ENCODE measurements at places on chromosomes 3 and 15. TPM values are rescaled to one million over a fixed set of nuclear protein-coding genes. Genes with fewer than 3 reads are reported as not detected.

Gene RHO
- not detected for total RNA-seq

- H3K36me3 ChIP-seq: no peaks in the 10 kb centered on the region
- H3K4me1 ChIP-seq: peaks cover 7% of the 10 kb centered on the region
- H3K4me3 ChIP-seq: no peak overlapping the region
- H3K27me3 ChIP-seq: no peaks in the 10 kb centered on the region
- no peak overlapping the region for H3K27ac ChIP-seq
These were observed 101.2 kb downstream of the CD47 start for GRCh38 chr3:107989661-107990060.

GRCh38 chr3:5583920-5584319 lies 396.4 kb downstream of the EDEM1 start:
- H3K27ac ChIP-seq: no peak overlapping the region
- no peaks in the 10 kb centered on the region for H3K4me1 ChIP-seq
- no peaks in the 10 kb centered on the region for H3K36me3 ChIP-seq
- DNase-seq: no peak

DNA sequence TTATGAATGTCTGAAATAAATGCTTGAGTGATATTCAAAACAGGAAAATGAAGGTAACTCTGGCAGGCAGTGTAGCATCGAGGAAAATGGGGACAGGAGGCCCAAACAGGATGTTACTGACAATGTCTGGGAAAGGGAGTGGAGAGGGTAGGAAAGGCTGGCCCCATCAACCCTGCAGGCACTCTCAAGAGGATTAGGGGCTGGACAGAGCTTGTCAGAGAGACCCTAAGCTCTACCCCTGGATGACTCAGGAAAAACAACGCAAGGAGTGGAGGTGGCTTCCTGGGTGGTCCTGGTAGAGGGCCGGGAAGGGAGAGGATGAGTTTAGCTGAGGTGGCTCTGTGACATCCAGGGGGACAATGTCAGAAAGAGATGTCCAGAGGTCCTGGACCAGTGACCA lies 106.0 kb downstream of the RYK start:
- H3K27me3 ChIP-seq: no peaks in the 10 kb centered on the region
- no peak overlapping the region for H3K4me3 ChIP-seq
- H3K4me1 ChIP-seq: no peaks in the 10 kb centered on the region

GRCh38 chr3:30294241-30294667 lies 312.1 kb upstream of the TGFBR2 start:
- no peaks in the 10 kb centered on the region for H3K27me3 ChIP-seq
- no peaks in the 10 kb centered on the region for H3K4me1 ChIP-seq
- no peak for DNase-seq
- H3K4me3 ChIP-seq: no peak overlapping the region
- no peaks in the 10 kb centered on the region for H3K36me3 ChIP-seq

GRCh38 chr15:90212221-90213098 lies 11.3 kb downstream of the SEMA4B start:
- DNase-seq: no peak
- no peak overlapping the region for H3K27ac ChIP-seq
- H3K36me3 ChIP-seq: no peaks in the 10 kb centered on the region
- H3K4me1 ChIP-seq: no peaks in the 10 kb centered on the region

Gene STAC
- total RNA-seq: 3.3 TPM
